ENCODE measurements at places on chromosomes 12 and 14. TPM values are rescaled to one million over a fixed set of nuclear protein-coding genes. Genes with fewer than 3 reads are reported as not detected.

DNA sequence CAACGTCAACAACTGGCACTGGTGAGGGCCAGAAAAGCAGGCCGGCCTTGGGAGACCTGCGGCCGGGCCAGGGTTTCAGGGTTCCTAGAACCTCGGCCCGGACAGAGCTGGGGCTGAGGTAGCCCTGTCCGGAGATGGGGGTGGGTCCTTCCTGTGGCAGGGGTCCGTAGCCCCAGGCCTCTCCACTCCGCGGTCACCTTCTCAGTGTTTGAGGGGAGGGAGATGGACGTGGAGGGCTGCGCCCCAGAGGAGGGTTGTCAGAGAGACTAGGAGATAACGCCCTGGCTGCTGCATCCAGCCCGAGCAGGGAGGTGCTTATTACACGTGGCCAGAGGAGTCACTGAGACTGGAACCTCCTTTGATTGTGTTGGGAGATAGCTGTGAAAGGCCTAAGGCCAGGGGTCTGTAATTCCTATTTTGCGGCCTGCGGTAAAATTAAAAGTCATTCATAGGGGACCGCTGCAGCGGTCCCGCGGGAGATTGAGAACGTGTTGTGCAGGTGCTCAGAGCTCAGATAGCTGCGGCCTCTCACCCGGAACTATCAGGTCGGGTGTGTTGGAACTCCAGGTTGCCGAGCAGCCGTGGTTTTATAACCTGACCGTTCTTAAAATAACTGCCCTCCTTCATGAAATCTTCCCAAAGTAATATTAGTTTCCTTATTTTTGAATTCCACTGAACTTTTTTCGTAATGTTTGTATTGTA lies 507 bp downstream of the AHSA1 start:
- peak; percentile 26 for DNase-seq

DNA sequence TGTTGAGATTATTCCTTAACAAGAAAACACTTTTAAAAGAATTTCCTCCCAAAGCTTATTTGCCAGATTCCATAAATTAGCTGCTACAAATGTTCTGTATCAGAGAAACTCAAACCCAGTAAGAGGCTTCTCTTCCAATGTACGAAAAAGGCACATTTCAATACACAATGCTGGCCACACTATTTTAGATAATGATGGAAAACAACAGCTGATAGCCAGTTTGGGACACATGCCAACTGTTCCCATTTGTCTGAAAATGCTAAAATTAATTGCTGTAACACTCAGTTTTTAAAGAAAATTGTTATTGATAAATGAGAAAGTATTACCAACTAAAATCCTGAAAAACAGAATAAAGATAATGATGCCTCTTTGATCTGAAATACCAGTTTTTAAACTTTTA lies 4.4 kb downstream of the CFL2 start:
- DNase-seq, result no peak

- DNase-seq, result no peak
Observed at GRCh38 chr12:93582351-93582750, 9.9 kb downstream of the SOCS2 start.

DNA sequence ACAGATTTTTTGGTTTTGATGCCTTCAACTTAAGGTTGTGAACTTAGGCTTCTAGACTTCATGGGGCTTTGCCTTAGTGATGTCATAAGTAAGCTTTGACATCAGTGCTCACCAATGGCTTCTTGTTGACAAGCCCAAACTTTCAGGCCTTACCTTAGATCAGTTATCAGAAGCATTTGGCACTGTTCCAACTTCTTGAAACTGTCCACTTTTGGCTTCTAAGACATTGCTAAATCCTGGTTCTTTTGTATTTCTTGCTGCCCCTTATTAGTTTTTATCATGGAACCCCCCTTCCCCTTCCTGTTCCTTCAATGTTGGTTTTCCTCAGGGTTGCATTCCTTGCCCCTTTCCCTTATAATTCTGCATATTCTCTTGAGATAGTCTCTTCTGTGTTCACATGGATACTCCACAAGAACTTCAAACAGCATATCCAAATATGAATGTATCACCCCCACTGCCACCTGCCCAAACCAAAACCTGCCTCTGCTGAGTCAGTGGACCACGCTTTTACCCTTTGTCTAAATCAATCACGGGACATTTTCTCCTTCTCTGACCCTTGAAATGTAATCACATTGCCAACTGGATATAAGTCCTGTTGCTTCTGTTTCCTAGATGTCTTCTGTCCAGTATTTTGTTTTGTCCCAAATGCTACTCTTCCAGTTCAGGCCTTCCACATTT lies 7.9 kb downstream of the PFKM start:
- DNase-seq, result no peak

DNA sequence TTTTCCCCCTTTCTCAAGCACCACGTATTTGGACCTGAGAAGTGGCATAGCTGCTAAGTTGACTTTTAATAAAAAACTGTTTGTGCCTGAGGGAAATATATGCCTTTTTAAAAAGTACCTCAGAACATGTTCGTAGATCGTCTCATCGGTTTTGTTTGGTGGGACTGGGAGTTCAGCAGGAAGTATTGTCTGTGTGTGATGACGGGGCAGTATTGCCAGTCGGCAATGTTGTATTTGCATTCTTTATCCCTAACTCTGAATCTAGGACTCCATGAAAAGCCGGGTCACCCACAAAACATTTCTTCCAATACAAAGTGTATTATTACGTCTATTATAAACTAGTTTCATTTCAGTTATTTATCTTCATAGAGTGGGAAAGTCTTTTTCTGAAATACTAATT lies 19.7 kb upstream of the FGD4 start:
- DNase-seq, result no peak

- DNase-seq, result no peak
Observed at GRCh38 chr14:94097091-94097490, 13.4 kb upstream of the IFI27 start.

- DNase-seq, result no peak
Observed at GRCh38 chr14:52018252-52018651, 28.9 kb downstream of the RTRAF start.

DNA sequence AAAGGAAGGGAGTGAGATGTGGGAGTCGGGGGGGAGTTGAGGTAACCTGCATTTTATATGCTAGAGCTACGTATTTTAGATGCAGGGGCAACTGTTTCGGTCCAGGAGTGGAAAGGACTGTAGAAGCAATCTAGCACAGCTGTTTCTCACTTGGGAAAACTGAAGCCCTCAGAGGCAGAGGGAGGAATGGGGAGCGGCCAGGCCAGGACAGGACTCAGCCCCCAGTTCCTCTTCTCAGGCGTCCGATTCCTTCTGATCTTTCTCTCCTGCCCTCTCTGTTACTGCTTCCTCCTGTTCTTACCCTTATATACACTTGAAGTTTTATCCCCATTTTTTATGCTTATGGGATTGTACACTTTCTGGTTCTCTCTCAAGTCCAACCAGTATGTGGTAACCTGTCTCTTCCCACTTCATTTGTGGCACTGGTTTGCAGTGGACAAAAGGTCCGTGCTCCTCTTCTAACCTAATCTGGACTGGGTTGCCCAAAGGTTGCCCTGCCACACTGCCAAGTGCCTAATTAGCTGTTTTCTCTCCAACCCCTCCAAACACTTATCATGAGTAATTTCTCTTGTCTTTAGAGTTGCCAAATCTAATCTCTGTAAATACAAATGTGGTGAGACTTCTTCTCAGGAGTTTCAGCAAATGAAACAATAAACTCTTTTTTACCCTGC lies 16.2 kb downstream of the LPCAT3 start:
- DNase-seq, result no peak

- DNase-seq, result no peak
Observed at GRCh38 chr14:80239631-80240030, 28.3 kb upstream of the DIO2 start.

- DNase-seq, result peak; percentile 60
Observed at GRCh38 chr12:90407841-90408240, 547.1 kb downstream of the CCER1 start.

The TBX5 gene
- total RNA-seq, result 2.1 TPM

The NTN4 gene
- total RNA-seq, result 11.7 TPM

The ASCL1 gene
- total RNA-seq, result not detected

The BATF gene
- total RNA-seq, result not detected

Measured in A673 (cell line).